ENCODE measurements at places on chromosomes 12 and 14. TPM values are rescaled to one million over a fixed set of nuclear protein-coding genes. Genes with fewer than 3 reads are reported as not detected.

GRCh38 chr14:96911499-96912149, 114.4 kb downstream of the VRK1 start:
- no peak for DNase-seq
- no peak overlapping the region for H3K27ac ChIP-seq
- H3K4me1 ChIP-seq, result no peaks in the 10 kb centered on the region
- no peaks in the 10 kb centered on the region for H3K27me3 ChIP-seq
- H3K36me3 ChIP-seq, result no peaks in the 10 kb centered on the region

DNA sequence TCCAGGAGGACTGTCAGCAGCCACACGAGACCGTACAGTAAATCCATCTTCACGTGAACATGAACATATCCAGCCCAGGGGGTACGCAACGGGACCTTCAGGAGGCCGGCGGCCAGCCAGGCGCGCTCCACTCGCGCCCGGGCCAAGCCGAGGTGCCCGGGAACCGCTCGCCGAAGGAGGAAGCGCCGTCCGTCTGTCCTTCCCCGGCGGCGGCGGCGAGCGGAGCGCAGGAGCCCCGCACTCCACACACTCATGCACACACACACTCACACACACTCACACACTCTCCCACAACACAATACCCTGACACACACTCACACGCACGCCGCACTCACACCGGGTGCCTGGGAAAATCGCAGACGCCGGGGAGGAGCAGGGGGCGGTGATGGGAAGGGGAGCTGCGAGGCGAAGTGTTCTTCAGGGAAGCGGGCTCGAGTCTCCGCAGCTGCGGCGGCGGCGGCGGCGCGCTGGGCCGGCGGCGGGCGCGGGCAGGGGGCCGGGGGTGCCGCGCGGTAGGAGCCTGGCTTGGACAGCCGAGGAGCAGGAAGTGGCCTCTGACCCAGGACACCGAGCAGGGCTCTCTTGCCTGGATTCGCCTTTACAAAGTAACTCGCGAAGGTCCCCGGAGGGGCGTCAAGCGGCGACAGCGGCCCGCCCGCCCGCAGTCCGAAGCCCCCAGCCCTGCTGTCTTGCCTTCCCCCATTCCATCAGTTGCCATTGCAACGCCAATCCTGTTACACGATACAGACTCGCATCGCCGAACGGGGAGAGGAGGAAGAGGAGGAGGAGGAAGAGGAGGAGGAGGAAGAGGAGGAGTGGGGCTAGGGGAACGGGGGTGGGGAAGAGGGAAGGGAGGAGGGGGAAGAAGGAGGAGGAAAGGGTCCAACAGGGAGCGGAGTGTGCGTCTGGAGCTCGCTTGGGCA, 601 bp downstream of the MDGA2 start:
- H3K27ac ChIP-seq, result no peak overlapping the region
- no peaks in the 10 kb centered on the region for H3K4me1 ChIP-seq
- no peak for DNase-seq
- H3K27me3 ChIP-seq, result peaks cover 33% of the 10 kb centered on the region
- H3K4me3 ChIP-seq, result no peak overlapping the region

GRCh38 chr12:57838594-57839302, 7.8 kb downstream of the CTDSP2 start:
- H3K4me3 ChIP-seq, result peak overlapping the region; percentile 33
- H3K27me3 ChIP-seq, result no peaks in the 10 kb centered on the region
- peaks cover 89% of the 10 kb centered on the region for H3K4me1 ChIP-seq
- no peaks in the 10 kb centered on the region for H3K36me3 ChIP-seq

The KCNA5 gene
- not detected for total RNA-seq

The RD3L gene
- total RNA-seq, result not detected

GRCh38 chr14:52951681-52952554, 1.1 kb upstream of the FERMT2 start:
- peaks cover 21% of the 10 kb centered on the region for H3K4me1 ChIP-seq
- H3K4me3 ChIP-seq, result peak overlapping the region; percentile 94
- H3K27me3 ChIP-seq, result no peaks in the 10 kb centered on the region
- H3K27ac ChIP-seq, result peak overlapping the region; percentile 89
- peak; percentile 93 for DNase-seq
- H3K36me3 ChIP-seq, result peaks cover 7% of the 10 kb centered on the region

DNA sequence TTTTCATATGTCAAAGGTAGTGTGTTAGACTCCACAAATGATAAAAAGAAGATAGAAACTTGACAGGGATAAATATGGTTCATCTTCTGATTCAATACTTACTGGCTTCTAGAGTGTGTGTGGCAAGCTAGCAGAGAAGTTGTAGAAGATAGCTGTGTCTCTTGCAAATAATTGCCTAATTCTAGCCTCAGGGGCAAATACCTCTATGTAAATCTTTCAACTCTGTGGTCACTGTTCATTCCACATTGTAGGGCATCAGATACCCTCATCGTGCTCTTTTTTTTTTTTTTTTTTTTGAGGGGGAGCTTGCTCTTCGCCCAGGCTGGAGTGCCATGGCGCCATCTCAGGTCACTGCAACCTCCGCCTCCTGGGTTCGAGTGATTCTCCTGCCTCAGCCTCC, 1.7 kb downstream of the OLR1 start:
- H3K27ac ChIP-seq, result 0 out of 2 replicates have a peak overlapping the region, but pooled peaks have one; percentile 40
- no peak overlapping the region for H3K4me3 ChIP-seq
- no peaks in the 10 kb centered on the region for H3K36me3 ChIP-seq
- peaks cover 53% of the 10 kb centered on the region for H3K4me1 ChIP-seq

GRCh38 chr14:56378475-56378877, 201.1 kb upstream of the TMEM260 start:
- H3K4me3 ChIP-seq, result peak overlapping the region; percentile 32
- no peaks in the 10 kb centered on the region for H3K36me3 ChIP-seq
- H3K27me3 ChIP-seq, result no peaks in the 10 kb centered on the region
- peaks cover 28% of the 10 kb centered on the region for H3K4me1 ChIP-seq
- peak overlapping the region; percentile 42 for H3K27ac ChIP-seq

DNA sequence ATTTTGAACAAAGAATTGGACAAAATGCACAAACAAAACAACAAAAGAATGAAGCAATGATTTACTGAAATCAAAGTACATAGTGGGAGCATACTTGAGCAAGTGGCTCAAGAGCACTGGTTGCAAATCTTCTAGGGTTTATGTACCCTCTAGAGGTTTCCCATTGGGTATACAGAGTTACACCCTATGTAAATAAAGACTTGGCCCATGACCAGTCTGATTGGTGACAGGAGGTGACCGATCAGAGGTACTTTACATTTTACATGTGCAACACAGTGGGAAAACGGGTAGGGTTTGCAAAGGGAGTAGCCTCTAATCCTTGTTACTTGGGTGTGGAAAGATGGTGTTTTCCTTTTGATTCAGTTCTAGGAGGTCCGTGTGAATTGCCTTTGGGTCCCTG, 10.6 kb upstream of the FAM181A start:
- no peak overlapping the region for H3K27ac ChIP-seq
- no peaks in the 10 kb centered on the region for H3K4me1 ChIP-seq
- H3K36me3 ChIP-seq, result no peaks in the 10 kb centered on the region
- H3K27me3 ChIP-seq, result no peaks in the 10 kb centered on the region
- DNase-seq, result no peak

DNA sequence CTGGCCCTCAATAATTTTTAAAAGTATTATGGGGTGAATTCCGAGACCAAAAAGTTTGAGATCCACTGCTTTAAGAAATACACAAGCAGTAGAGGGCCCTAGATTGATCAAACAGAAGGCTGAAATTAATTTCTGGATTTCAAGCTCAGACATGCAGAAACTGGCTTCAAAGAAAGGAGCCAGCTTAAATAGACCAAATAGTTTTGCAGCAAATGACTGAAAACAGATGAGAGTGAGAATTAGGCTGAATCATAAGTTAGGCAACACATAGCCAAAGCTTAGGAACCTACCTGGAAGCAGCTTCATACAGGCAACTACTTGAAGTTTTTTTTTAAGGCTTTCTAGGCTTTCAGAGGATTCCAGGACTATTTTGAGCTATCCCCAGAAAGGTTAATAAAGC, 12.4 kb downstream of the ATF7 start:
- no peak overlapping the region for H3K4me3 ChIP-seq
- DNase-seq, result peak; percentile 70
- no peaks in the 10 kb centered on the region for H3K27me3 ChIP-seq
- H3K36me3 ChIP-seq, result no peaks in the 10 kb centered on the region

DNA sequence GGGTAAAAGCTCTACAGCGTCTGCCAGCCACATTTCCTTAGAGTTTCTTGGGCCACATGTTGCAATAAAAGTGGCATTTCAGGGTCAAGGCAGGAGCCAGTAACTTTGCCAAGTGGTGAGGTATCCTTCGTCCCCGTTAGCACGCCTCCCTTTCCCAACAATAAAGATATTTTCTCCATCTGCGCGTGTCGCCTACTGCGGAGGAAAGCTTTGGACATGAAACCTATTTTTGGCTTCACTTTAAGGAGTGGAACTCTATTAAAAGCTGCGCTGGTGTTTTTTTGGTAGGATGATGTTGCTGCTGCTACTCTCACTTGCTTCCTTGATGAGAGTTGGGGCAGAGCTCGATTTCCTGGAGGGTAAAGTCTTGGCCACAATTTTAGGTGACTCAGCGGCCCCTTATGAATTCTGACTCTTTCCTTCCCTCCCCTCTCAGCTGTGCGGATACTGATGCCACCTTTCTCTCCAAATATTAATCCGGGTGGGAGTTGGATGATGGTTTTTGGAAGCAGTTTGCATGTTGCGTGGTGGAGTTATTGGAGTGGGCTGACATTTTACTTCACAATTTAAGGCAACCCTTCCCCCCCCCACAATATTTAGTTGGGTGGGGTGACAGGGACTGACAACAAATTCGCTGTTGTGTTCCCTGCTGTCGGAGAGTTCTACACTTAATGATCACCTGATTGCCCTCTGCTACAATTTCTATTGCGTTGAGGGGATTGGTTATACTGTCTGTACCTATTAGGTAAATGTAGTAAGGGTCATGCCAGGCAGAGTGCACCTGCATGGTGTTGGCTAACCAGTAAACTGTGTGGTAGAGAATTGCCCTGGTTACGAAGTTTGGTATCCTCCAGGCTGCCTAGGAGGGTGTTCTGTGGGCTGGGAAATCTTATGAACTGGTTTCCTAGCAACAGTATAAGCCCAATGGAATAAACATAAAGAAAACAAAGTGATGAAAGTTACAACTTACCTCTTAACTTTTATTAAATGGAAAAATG, 1.1 kb downstream of the CCDC91 start:
- DNase-seq, result peak; percentile 86
- peak overlapping the region; percentile 98 for H3K27ac ChIP-seq
- peak overlapping the region; percentile 81 for H3K4me3 ChIP-seq

All from GM23248 (cell line).